ENCODE measurements at places on chromosomes 7 and 10. TPM values are rescaled to one million over a fixed set of nuclear protein-coding genes. Genes with fewer than 3 reads are reported as not detected.

DNA sequence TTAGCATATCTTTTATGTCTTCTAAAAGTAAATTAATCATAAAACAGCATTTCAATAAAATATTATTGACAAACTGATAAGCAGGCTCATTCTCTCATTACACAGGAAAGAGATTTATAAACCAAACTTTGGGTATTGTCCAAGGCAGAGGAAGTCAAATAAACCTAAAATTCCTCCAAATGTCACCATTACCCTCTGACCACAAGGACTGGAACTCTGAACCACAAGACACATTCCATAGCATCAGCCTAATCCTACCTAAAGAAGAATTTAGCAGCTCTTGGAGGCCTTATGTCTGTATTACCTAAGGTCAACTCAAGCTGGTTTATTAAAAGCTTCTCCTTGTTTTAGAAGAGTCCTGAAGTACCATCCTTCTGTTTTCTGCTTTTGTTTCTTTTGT, 82.4 kb upstream of the SLC13A1 start:
- no peak for DNase-seq

- DNase-seq, result no peak
Observed at GRCh38 chr7:42673951-42674350, 237.9 kb downstream of the C7orf25 start.

- no peak for DNase-seq
Observed at GRCh38 chr7:100968031-100968430, 1.3 kb upstream of the MUC12 start.

- DNase-seq, result no peak
Observed at GRCh38 chr10:103333934-103334520, 16.9 kb downstream of the PCGF6 start.

DNA sequence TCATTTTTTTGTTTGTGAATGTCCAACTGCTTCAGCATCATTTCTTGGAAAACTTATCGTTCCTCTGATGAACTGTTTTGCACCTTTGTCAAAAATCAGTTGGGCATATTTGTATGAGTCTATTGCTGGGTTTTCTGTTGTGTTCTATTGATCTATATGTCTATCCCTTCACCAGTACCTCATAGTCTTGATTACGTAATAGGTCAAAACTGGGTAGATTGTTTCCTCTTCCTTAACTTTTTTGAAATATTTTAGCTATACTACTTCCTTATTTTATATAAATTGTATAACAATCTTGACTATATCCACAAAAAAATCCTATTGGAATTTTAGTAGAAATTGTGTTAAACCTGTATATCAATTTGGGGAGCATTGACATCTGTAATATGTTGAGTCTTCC, 104.1 kb upstream of the PALS2 start:
- no peak for DNase-seq

DNA sequence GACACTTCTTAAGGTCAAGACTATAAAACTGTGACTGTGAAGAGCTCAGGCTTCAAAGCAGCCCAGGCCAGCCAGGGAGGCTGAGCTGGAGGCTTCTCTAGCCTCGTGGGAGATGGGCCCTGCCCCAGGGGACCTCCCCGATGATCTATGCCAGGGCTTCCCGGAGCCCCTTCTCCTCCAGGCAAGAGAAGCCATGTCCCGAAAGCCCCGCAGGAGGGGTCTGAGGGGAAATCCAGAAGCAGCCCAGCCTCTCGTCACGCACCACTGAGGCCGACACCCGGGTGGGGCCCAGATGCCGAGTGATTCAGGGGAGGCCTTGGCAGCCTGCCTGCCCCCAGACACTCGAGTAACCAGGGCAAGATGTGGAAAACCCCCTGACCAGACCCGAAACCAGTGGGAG, 63.7 kb downstream of the PROSER2 start:
- DNase-seq, result no peak

DNA sequence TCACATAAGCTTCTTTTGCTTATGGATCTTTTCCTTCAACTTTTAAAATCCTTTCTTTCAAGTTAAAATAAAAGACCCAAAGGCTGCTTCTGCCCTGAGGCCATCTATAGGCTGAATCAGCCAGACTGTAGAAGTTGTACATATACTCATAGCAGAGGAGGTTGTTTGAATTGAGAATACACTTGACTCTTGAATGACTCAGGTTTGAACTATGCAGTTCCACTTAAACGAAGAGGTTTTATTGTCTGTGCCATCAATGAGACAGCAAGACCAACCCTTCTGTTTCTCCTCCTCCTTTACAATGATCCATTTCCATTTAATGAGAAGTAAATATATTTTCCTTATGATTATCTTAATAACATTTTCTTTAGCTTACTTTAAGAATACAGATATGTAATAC, 5.8 kb downstream of the ZNF365 start:
- DNase-seq, result no peak

The PVRIG gene
- 30.5 TPM for total RNA-seq

The KLLN gene
- 0.55 TPM for total RNA-seq

The CPA1 gene
- total RNA-seq, result not detected

- no peak for DNase-seq
Observed at GRCh38 chr10:43667317-43667731, 18.6 kb upstream of the ZNF32 start.

DNA sequence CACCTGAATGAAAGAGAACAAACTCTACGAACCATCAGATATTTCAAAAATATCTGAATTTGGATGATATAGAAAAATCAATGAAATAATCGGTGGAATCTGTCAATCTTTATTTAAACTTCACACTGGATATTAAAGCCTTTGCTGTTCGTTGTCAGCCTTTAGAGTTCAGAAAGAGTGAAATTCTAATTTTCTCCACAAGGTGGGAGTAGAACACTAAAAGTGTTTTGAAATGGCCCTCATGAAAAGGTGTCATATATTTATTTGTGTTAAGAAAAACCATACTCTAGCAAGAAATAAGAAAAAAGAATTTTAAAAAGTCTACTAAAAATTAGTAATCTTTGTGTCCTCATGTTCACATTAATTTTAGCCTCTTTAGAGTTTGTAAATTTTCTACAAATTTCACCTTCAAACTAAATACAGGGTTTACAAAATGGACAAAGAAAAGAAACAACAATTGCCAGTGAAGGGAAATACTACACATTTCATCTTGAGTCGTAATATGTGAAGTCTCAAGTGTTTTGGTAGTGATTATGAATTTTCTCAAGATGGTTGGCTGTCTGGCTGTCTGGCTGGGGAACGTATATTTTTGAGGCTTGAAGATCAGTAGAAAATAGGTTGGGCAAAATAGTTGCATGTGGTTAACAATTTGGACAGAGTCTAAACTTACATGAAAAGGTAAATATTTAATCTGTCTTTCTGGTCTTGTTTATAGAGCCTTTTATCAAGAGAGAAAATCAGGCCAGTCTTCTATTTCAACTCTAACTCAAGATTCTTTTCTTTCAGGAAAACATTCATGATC, 43.7 kb downstream of the DNAJB9 start:
- DNase-seq, result no peak

DNA sequence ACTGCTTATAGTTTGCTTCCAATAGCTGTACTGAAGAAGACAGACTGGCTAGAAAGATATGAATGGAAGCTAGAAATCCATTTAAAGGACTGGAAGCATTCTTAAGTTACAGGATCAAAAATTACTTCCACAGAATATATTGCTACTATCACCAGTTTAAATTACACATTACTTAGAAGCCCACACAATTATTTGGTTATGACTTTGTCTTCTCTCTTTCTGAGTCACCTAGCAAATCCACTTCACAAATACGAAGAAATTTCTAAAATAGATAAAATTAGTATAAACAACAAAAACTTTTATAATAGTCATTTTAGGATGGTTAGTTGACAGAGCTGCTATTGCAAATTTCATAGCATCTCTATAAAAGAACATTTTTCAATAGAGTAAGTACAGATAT, 108.1 kb downstream of the SNX13 start:
- DNase-seq, result no peak

The VSTM4 gene
- total RNA-seq, result not detected

The TMEM72 gene
- not detected for total RNA-seq

GRCh38 chr10:133315847-133316246, 7.1 kb downstream of the ZNF511 start:
- no peak for DNase-seq

The CXCL12 gene
- 0.13 TPM for total RNA-seq

DNA sequence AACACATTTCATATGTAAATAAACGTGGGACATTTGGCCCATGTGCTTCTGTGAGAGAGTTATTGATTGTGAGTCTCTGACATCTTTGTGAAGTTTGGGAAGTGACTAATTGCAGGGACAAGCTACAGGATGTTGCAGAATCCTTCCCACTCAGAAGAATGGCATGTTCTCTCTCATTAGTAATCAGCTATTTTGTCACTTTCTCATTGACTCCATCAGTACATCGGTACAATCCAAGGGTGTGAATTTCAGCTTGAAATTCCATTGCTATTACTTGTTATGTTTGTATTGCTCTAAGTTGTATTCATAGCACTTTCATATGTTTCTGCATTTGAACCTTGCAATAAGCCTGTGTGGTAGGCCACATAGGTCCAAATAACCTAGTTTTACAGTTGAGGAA, 100.0 kb upstream of the KCNMA1 start:
- no peak for DNase-seq

The ELN gene
- not detected for total RNA-seq

DNA sequence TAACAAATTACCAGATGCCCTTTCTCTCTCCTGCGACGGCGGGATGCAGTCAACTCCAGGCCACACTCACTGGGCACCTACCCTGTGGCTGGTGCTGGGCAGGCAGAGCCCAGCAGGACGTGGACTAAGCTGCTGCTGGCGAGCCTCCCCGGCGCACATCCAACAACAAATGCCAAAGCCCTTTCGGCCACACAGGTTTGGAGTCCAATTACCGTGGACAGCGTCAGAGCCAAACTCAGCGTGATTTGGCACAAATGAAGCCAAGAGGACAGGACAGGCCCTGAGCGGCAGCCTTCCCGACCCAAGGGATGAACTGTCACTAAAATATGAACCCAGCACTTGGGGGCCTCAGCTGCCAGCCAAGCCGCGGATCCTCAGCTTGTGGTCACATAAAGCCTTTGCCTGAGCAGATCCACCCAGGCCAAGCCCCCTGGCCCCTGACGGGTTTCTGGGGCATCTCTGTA, 28.4 kb downstream of the DAGLB start:
- no peak for DNase-seq

The KIAA1549 gene
- 0.21 TPM for total RNA-seq

The KCNH2 gene
- 5.6 TPM for total RNA-seq

DNA sequence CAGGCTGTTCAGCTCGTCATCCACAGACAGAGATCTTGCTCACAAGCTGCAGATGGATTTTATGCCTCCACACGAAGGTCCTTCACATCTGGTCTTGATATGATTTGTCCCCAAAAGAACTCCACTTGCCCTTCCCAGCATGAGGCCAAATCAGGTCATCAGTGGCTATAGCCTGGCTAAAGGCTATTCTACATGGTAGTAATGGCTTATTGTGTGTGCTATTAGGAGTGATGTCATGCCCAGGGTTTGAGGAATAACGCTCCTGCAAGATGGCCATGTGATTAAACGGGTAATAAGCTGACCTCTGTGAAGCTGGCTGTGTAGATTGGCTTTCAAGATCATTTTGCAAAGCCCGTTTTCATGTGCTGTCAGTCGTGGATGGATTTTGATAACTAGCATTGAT, 313.8 kb downstream of the FRMD4A start:
- DNase-seq, result no peak

The MARCHF5 gene
- total RNA-seq, result 30.8 TPM

DNA sequence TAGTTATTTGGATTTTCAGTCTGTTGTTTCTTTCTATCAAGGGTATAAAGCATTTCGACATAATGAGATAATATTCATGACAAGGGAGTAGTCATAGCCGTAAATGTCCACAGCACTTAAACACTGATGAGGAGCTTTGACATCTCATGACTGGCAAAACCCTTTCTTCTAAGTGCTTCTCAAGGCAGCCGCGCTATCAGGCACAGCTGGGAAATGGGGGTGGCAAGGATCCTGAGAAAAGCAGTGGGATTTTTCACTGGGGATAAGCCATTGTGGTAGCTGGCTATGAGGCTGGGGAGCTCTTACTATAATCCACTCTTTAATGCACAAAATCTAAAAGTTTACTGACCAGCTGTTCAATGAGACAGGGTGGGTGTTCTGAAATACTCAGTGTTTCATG, 493.2 kb upstream of the KLF6 start:
- no peak for DNase-seq

DNA sequence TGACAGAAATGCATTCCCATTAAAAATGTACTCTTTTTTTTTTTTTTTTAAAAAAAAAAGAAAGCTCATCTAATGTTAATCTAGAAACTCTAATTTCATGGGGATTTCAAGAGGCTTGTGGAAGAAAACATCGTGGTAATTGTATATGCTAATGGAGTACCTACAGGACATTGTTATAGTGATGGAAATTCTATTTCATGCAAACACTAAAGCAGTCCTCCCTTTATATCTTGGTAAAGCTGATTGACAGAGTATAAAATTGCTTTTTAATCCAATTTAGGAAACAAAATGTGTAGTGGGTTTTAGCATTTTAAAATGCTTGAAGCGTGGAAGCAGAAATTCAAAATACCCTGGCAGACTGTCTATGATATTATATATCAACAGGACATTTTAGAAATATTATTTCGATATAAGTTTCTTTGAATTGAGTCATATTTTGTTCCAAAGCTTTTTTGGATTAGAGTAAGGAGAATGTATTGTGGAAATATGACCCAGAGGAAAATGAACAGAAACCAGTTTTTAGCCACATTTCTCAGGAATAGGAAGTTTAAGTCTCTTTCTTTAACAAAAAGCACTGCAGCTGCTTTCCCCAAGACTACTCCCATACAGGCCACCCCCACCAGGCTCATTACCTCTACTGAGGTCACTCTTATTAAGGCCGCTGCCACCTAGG, 121.9 kb downstream of the WNT2 start:
- no peak for DNase-seq

- no peak for DNase-seq
Observed at GRCh38 chr10:124886610-124887009, 55.3 kb upstream of the ZRANB1 start.

- no peak for DNase-seq
Observed at GRCh38 chr7:37359662-37360444, 88.8 kb downstream of the ELMO1 start.

DNA sequence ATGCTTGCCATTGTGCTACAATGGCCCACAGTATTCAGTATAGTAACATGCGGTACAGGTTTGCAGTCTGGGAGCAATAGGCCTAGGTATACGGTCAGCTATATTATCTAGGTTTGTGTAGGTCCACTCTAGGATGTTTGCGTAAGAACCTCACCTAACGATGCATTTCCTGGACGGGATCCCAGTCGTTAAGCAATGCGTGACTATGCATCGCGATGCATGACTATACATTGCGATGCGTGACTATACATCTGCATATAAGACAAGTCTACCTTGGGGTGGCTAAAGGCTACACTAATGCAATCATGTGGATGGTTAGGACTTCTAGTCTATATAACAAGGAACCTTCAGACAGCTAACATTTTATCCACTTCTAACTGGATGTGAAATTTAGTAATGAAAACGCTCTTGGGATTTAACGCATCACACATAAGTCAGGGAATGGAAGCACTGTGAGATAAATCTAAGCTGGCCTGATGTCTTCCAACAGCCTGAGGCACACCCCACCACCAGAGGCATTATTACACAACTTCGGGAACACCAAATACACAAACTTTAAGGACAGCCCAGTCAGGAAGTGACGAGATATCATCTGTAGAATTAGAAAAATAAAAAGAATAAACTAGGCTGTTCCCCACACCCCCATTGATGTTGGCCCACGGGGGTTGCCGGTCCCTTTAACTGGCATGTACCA, 9.2 kb downstream of the GNA12 start:
- no peak for DNase-seq

The TRIL gene
- not detected for total RNA-seq
